Hypothalamus (tissue), 51 donors: ENCODE measurements at places on chromosomes 5 and 9.

DNA sequence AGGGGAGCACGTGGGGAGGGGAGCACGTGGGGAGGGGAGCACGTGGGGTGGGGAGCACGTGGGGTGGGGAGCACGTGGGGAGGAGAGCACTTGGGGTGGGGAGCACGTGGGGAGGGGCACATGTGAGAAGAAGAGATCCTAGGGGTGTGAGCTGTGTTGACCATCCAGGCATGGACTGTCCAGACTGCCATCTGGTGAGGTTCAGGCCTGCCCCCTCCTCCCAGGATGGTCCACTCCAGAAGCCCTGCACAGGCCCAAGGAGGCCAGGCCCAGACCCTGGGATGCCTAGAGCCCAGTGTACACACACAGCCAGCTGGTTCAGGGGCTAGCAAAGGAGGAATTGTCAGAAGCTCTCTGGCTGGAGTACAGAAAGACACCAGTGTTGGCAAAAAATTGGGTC, 2.3 kb downstream of the SNAPC4 start:
- DNase-seq, result no peak

DNA sequence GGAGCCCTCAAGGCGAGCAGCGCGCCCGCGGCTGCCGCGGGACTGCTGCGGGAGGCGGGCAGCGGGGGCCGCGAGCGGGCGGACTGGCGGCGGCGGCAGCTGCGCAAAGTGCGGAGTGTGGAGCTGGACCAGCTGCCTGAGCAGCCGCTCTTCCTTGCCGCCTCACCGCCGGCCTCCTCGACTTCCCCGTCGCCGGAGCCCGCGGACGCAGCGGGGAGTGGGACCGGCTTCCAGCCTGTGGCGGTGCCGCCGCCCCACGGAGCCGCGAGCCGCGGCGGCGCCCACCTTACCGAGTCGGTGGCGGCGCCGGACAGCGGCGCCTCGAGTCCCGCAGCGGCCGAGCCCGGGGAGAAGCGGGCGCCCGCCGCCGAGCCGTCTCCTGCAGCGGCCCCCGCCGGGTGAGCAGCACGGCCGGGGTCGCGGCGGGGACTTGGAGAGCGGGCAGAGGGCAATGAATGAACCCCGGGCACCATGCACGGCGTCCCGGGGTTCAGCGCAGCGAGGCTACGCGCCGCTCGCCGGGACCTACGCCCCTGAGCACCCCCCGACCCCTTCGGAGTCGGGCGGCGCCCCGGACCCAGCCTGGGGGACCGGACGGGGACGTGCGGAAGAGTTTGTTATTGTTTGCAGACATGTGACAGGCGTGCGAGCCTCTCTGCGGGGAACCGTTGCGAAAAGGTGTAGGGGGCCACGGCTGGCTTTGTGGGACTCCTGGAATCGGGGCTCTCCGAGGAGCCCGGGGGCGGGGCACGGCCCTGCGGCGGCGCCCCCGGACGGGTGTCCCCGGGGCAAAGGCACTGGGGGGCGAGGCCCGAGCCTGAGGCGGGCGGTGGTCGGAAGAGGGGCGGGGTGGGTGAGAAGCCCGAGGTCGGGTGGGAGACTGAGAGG, 553 bp downstream of the MAP3K1 start:
- DNase-seq, result peak; percentile 51

GRCh38 chr9:129208207-129209032, 30.4 kb upstream of the IER5L start:
- no peak for DNase-seq

DNA sequence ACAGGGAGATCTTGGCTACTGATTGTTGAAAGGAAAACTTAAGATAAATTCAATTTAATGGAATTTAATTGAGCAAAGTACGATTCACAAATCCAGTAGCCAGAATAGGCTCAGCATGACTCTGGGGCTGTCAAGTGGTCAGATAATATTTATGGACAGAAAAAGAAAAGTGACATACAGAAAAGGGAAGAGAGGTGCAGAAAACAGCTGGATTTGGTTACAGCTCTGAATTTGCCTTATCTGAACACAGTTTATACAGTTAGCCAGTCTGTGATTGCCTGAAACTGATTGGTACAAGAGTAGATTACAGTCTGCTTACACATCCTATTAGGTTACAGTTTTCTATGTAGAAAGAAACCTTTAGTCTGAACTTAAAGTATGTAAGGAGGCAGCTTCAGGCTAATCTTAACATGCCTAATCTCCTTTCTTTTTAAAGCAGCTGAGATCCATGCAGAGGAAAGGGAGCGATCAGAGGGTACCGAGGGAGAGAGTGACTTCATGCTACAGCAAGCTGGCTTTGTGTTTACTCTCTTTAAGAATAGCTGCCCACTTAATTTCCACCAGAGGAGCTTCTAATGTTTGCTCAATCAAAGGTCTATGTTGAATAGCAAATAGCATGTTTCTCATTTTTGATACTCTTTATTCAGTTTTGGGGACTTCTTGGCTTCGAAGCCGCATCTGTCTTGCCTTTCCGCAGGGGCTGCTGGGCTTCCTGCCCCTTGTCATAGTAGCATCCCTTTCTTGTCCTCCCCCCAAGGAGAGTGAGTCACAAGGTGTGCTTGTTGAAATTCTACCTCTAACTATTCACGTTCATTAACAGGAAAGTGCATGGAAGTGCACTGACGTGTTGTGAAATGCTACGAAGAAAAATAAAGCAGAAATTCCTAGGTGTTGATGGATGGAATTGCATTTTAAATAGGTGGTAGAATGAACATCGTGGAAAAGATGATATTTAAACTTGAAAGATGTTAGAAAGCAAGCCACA, 761.2 kb downstream of the TAF11L14 start:
- DNase-seq, result no peak

GRCh38 chr5:59765446-59765845, 128.1 kb downstream of the PDE4D start:
- DNase-seq, result no peak

DNA sequence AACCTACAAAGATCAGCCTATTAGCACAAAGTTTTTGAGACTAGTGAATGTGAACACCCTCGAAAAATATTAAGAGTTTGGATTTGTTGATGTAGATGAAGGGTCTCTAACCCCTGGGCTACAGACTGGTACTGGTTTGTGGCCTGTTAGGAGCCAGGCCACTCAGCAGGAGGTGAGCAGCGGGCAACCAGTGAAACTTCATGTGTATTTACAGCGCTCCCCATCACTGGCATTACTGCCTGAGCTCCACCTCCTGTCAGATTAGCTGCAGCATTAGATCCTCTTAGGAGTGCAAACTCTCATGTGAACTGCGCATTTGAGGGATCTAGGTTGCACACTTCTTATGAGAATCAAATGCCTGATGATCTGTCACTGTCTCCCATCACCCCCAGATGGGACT, 11.2 kb upstream of the PAM start:
- DNase-seq, result no peak

DNA sequence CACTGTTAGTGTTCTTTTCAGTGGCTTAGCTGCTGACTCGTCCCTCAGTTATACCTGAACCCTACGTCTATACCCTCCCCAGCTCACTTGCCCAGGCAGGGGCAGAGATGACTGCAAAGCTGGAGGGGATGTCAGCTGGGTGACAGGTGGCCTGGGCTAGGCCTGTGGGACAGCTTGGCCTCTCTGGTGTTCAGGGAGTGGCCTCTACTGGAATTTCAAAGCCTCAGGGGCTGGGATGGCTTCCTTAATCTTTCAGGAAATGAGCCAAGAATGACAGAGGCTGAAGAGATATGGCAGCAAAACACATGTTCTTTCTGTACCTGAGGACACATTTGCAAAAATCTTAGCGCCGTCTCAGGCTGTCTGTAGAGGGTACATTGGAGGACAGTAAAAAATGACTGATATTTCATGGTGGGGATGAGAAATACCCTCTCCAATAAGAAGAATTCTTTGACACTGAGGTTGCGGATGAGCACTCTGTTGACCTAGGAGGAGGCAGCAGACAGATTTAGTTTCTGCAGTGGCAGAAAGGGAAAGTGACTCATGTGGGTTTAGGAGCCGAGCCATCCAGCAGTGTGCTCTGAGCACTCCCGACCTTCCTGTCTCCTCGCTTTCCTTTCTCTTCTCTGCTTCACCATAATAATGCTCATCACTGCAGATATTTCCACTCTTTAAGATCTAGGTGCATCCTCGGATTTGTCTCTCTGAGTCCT, 54.4 kb downstream of the ENTREP1 start:
- DNase-seq, result no peak
